ENCODE measurements at places on chromosomes 5 and 9.

- DNase-seq = no peak
Measured at GRCh38 chr9:131708226-131709002, 31.5 kb downstream of the RAPGEF1 start.

- no peak for DNase-seq
Measured at GRCh38 chr5:115586525-115587146, 15.6 kb downstream of the TICAM2 start.

DNA sequence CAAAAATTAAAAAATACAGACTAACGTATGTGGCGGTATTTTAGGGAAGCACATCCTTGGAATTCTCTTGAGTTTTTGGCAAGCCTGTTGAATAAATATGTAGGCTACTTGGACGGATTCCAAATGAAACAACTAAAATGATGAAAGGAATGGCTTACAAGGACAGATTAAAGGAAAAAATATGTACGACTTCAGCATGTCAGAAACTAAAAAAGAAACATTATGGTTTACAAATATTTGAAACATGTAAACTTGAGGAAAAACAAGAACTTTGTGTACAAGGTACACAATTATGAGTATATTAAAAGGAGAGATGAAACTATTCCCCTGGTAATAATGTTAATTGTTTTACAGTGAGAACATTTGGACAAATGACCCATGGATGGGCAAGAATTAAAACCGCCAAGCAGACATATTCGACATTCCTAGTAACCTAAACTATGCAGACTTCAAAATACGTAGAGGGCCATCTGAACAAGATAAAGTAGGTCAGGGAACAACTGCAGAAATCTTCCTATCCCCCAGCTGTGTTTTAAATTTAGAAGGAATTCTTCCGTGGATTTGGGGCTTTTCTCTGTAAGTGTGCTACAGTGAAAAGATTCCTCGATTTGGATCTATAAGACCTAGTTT is 12.5 kb downstream of the EDIL3 start:
- DNase-seq = no peak

DNA sequence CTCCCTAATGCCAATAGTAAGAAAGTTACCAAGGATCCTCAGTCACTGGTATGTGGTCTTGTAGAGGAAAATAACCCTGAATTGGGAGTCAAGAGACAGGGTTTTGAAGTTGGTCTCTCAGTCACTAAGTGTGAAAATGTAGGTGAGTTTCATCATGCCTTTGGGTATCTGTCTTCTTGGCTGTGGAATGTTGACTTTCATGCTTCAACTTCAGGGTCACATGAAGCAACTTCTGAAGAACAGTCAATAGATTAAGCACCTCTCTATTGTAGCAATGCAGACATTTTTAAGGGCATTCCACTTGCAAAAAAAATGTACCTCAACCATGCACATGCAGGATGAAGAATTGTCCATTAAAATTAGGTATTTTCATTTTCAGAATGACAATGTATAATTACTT is 194.6 kb downstream of the CSNK1G3 start:
- no peak for DNase-seq

- no peak for DNase-seq
Measured at GRCh38 chr5:83925955-83926337, 205.3 kb upstream of the HAPLN1 start.

GRCh38 chr5:65021527-65022226 is 252.9 kb downstream of the CWC27 start:
- no peak for DNase-seq

GRCh38 chr9:31393240-31393639 is 991.2 kb upstream of the ACO1 start:
- no peak for DNase-seq

DNA sequence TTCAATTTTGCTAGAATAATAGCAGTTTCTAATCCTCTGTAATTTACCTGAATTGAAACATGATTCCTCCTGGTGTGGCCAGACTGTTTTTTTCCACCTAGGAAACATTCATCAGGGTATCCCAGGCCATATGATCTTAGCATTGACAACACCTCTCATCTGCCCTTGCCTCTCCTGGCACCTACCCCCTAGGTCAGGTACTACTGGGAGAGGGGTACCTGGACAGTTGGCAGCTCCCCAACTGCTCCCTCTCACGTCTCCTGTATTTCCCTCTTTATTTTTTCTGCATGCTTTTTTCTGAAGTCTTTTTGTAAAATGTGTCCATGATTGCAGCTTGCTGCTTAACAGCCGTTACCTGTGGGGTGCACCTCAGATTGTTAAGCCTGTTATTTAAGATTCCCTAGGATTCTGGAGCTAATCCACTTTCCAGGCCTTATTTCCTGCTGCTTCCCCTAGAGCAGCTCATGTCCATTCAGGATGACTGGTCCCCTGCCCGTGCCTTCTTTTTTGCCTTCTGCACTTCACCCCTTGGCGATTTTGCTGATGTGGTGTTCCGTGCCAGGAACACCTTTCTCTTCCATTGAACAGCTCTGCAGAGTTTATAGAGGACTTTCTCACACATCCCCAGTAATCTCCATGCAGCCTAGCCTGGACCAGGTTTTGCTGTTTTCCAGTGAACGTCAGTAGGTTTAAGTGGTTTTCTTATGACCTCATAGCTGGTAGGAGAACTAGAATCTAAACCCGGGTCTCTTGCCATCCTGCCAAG is 33.6 kb downstream of the SNX30 start:
- DNase-seq = no peak

DNA sequence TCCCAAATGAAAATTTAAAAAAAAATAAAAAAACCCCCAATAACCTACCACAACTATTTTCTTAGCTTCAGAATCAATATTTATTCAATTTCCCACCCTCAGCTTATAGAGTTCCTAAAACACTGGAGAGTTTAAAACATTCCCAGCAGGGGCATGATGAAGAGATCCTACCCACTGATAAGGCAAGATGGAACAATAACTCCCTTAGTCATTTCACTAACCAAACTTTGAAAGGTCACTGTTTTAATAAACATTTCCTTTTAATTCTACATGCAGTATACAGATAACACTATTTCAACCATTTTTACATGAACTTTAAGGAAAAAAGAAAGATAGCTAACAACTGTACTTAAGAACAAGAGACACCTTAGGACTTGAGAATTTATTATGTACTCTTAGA is 34.9 kb upstream of the ACOT12 start:
- DNase-seq = no peak

GRCh38 chr5:127389601-127390000 is 99.0 kb downstream of the MEGF10 start:
- no peak for DNase-seq

Measured in effector memory CD4-positive, alpha-beta T cell (primary cell).